ENCODE measurements at places on chromosomes 3 and 15. TPM values are rescaled to one million over a fixed set of nuclear protein-coding genes. Genes with fewer than 3 reads are reported as not detected.

The TMEM207 gene
- total RNA-seq, result not detected

- H3K27me3 ChIP-seq, result no peaks in the 10 kb centered on the region
- H3K4me3 ChIP-seq, result no peak overlapping the region
- H3K36me3 ChIP-seq, result no peaks in the 10 kb centered on the region
- DNase-seq, result no peak
- no peak overlapping the region for H3K27ac ChIP-seq
Measured at GRCh38 chr3:146403792-146404191, 65.6 kb downstream of the PLSCR2 start.

DNA sequence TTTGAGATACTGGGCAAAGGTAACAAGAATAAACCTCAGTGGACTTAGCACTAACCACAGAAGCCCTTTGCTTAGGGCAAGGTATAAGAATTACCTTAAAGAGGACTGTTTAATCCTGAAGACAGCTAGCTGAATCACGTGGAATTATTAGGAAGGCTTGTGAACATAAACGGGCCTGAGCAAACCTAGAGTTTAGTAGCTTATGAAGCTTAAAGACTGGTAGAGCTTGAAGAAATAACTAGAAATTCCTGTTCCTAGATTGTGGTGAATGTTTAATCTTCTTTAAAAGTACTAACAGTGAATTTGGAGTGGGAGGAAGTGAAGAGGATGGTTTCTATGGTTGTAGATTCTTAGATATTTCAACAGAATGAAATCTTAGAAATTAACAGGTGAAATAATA, 428.9 kb upstream of the THRB start:
- H3K4me1 ChIP-seq, result no peaks in the 10 kb centered on the region
- no peak overlapping the region for H3K4me3 ChIP-seq
- no peak overlapping the region for H3K27ac ChIP-seq
- H3K27me3 ChIP-seq, result no peaks in the 10 kb centered on the region
- DNase-seq, result no peak

GRCh38 chr3:59512066-59512465, 462.2 kb upstream of the CFAP20DC start:
- H3K4me1 ChIP-seq, result no peaks in the 10 kb centered on the region
- H3K36me3 ChIP-seq, result no peaks in the 10 kb centered on the region
- H3K27ac ChIP-seq, result no peak overlapping the region

The NSUN3 gene
- total RNA-seq, result 18.0 TPM

DNA sequence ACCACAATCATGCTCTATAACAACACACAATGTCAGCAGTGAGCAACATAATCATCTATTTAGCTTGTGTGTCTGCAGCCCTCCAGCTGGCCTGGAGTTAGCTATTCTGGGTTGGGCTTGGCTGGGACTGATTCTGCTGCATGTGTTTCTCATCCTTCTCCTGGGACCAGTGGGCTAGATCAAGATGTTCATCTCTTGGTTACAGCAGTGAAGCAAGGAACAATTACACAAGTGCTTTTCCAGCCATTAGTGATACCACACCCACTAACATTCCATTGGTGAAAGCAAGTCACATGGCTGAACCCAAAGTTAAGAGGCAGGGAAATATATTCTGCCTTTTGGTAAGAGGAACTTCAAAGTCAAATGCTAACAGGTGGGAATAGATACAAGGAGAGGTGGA, 14.6 kb downstream of the NUDT16 start:
- no peaks in the 10 kb centered on the region for H3K4me1 ChIP-seq
- no peaks in the 10 kb centered on the region for H3K36me3 ChIP-seq
- no peak overlapping the region for H3K4me3 ChIP-seq

DNA sequence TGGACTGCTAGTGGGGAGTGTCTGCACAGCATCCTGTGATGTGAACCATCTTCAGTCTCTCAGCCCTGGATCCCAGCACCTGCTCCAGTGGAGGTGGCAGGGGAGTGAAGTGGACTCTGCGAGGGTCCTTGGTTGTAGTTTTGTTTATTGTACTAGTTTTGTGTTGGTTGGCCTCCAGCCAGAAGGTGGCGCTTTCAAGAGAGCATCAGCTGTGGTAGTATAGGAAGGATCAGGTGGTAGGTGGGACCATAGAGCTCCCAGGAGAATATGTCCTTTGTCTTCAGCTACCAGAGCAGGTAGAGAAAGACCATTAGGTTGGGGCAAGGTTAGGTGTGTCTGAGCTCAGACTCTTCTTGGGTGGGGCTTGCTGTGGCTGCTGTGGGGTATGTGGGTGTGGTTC, 20.9 kb downstream of the NEK11 start:
- H3K4me1 ChIP-seq, result no peaks in the 10 kb centered on the region
- no peak overlapping the region for H3K27ac ChIP-seq
- no peak for DNase-seq
- no peaks in the 10 kb centered on the region for H3K36me3 ChIP-seq
- H3K27me3 ChIP-seq, result no peaks in the 10 kb centered on the region

DNA sequence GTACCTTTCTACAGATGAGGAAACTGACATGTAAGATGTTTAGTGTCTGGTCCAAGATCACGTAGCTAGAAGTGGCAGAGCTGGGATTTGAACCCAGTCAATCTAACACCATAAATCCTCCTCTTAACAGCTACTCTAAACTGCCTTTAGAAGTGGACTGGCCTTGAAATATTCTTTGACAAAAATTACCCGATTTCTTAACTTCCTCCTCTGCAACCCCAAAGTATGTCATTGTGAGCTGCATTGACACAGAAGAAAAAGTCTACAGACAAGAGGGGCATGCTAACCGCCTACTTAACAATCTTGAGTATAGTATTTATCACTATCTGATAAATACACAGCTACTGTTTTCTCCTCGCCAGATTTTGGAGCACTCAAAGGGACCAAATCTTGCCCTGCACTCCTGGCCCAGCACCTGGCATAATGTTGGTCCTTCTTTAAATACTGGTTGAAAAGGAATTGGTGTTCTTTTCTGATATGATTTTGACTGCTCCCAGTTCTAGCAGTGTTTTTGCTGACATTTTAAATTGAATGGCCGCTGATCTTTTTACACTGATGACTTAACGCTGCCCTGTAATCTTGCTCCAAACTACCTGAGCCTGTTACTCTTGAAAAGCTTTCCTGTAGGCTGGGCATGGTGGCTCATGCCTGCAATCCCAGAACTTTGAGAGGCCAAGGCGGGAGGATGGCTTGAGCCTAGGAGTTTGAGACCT, 36.9 kb downstream of the ITPR1 start:
- H3K27ac ChIP-seq, result no peak overlapping the region
- H3K36me3 ChIP-seq, result no peaks in the 10 kb centered on the region
- H3K27me3 ChIP-seq, result no peaks in the 10 kb centered on the region

The PDCD10 gene
- total RNA-seq, result 49.5 TPM

DNA sequence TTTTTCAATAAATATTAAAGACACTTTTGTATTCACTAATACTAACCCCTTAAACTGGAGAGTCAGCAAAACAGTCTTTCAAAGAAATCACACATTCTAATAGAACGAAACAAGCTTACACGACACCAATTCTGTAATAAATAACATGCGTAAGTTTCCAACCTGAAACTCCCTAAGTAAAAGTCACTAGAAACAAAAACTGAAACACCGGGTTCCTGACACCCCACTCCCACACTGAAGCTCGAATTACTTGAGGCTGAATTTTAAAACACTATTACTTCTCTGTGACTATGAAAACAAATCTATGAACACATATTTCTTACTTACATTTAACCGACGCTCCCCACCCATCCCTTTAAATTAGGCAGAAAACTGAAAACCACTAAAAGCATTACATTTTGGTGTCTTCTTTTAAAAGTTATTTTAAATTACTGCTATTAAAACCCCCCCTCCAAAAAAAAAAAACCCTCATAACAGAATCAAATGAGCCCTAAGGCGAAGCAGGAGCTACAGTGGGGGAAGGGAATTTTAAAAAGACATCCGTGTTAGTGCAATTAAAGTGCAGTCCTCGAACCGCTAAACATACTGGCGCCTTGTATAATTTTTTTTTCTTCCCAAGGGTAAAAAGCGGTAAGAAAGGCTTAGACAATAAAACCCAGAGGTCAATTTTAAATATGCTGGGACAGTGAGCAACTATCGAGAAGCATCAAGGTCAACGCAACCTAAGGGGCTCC, 878 bp downstream of the SPPL2A start:
- no peaks in the 10 kb centered on the region for H3K36me3 ChIP-seq
- peak overlapping the region; percentile 91 for H3K4me3 ChIP-seq
- H3K27me3 ChIP-seq, result no peaks in the 10 kb centered on the region
- DNase-seq, result no peak
- peaks cover 26% of the 10 kb centered on the region for H3K4me1 ChIP-seq

DNA sequence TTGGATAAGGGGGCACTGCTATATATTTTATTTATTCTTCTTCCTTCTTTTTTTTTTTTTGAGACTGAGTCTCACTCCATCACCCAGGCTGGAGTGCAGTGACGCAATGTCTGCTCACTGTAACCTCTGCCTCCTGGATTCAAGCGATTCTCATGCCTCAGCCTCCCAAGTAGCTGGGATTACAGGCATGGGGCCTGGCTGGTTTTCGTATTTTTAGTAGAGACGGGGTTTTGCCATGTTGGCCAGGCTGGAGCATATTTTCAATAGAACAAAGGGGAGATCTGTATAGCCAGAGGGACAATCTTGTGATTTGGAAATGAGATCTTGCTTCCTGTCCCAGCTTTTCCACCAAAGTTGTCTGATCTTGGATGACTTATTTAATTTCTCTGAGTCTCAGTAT, 133.1 kb upstream of the ABHD17C start:
- DNase-seq, result no peak
- H3K4me1 ChIP-seq, result peaks cover 48% of the 10 kb centered on the region
- no peak overlapping the region for H3K4me3 ChIP-seq
- H3K27ac ChIP-seq, result no peak overlapping the region
- H3K36me3 ChIP-seq, result no peaks in the 10 kb centered on the region

DNA sequence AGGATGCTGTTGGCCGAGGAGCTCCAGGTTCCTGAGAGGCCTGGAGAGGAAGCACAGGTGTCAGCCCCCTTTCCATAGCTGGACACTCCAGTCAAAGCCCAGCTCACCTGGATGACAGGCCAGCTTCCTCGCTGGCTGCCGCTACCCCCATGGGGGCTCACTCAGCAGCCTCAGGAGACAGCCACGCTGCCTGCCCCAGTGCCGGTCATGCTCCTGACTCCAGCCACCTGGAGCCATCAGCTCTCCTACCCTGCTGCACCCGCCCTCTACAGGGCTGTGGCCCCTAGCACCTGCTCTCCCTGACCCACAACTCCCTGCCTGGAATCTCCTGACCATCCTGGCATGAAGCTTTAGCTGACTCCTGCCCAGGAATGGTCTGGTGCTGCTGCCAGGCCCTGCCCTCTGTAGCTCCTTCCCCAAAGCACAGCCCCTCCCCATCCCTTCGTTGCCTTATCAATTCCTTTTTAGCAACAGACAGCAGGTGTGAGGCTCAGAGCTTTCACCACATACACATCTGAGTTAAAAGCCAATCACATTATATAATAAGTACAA, 94.2 kb downstream of the NUP210 start:
- no peaks in the 10 kb centered on the region for H3K27me3 ChIP-seq
- H3K4me1 ChIP-seq, result no peaks in the 10 kb centered on the region
- no peak for DNase-seq
- peaks cover 73% of the 10 kb centered on the region for H3K36me3 ChIP-seq

The EFHB gene
- 5.6 TPM for total RNA-seq

The GLT8D1 gene
- 37.1 TPM for total RNA-seq

GRCh38 chr3:114899186-114899931, 247.7 kb downstream of the ZBTB20 start:
- DNase-seq, result no peak
- peaks cover 12% of the 10 kb centered on the region for H3K4me1 ChIP-seq
- H3K36me3 ChIP-seq, result no peaks in the 10 kb centered on the region
- peak overlapping the region; percentile 54 for H3K27ac ChIP-seq
- H3K4me3 ChIP-seq, result no peak overlapping the region

- peak overlapping the region; percentile 96 for H3K4me3 ChIP-seq
- H3K36me3 ChIP-seq, result no peaks in the 10 kb centered on the region
- no peak for DNase-seq
- H3K27me3 ChIP-seq, result no peaks in the 10 kb centered on the region
- H3K27ac ChIP-seq, result peak overlapping the region; percentile 93
- peaks cover 24% of the 10 kb centered on the region for H3K4me1 ChIP-seq
Measured at GRCh38 chr3:132418916-132419315, 1.6 kb downstream of the DNAJC13 start.

DNA sequence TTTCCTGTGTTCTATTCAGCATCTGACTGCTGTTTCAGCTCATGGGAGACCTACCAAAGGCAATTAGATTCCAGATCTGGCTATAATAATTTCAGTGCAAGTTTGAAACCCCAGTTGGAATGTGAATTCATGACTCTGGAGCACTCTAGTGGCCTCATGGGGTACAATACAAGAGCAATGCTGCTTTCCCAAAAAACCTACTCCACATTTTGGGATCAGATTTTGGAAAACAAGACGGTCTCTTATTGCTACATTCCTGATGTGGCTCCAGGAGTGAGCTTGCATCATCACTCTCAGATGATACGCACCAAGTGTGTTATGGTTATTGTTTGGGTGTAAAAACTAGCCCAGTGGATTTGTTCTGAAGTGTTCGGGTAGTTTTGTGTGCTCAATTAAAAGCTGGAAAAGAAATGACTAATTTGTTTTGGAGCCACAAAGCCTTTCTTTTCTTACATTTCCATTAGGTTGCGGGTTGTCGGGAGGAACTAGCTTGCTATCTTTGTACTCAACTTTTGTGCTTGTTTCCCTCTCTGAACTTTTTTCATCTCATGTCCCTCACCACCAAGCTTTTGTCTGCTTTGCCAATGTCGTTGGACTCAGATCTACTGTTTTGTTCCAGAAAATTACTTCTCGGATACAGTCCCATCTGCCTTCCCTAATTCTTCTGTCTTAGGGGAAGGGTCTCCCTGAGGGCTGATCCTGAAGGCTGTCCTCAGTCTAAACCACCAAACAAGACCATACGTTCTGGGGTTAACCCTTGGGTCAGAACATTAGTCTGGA, 272.1 kb downstream of the BBX start:
- H3K27ac ChIP-seq, result no peak overlapping the region
- no peak for DNase-seq
- H3K4me1 ChIP-seq, result peaks cover 11% of the 10 kb centered on the region
- no peaks in the 10 kb centered on the region for H3K27me3 ChIP-seq

The RBPMS2 gene
- 4.0 TPM for total RNA-seq

DNA sequence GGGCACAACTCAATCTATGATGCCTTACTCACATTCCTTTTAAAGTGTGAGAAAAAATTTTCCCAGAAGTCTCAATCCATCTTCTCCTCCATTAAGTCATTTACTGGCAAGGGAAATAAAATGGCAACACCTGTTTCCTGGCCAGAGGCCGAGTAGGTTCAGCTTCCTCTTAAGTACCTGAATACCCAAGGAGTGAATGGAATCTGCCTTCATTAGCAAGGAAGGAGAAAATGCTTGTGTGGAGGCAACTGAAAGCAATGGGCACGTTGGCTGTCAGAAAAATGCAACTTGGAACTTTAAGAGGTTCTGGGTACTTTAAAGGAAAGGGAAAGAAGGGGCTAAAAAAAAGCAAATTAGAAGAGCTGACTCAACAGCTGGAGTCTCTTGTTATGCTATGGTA, 423.6 kb upstream of the ARL6 start:
- no peak overlapping the region for H3K4me3 ChIP-seq
- no peaks in the 10 kb centered on the region for H3K4me1 ChIP-seq
- H3K27me3 ChIP-seq, result no peaks in the 10 kb centered on the region
- DNase-seq, result no peak
- no peak overlapping the region for H3K27ac ChIP-seq

The SLC26A6 gene
- 20.8 TPM for total RNA-seq
